ENCODE measurements at places on chromosomes 7 and 10.
A peak's percentile ranks its signal among the peaks of the same experiment; 100 is the strongest.

DNA sequence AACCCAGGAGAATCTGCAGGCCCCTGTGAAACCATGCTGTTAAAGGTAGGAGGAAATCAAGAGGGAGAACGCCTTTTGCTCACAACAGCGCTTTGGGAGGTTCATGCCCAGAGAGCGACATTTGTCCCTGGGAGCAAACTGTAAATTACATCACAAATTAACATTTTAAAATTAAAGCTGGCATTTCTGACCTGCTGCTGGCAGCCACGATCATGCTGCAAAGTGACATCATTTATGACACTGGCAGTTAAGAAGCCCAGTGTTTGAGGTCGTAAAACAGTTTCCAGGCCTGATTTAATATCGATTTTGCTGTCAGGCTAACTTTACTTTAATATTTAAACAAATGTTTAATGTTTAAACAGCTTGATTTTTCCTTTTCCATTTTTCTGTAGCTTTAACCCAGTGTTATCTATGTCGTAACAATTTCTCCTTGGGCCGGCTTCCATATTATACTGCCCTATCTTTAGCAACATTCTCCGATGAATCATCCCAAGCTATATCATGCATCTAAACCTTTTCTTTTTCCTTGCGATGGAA lies 86.5 kb upstream of the NPVF start:
- H3K27me3 ChIP-seq, result no peaks in the 10 kb centered on the region
- H3K27ac ChIP-seq, result no peak overlapping the region
- H3K36me3 ChIP-seq, result no peaks in the 10 kb centered on the region
- DNase-seq, result no peak
- H3K4me3 ChIP-seq, result no peak overlapping the region

DNA sequence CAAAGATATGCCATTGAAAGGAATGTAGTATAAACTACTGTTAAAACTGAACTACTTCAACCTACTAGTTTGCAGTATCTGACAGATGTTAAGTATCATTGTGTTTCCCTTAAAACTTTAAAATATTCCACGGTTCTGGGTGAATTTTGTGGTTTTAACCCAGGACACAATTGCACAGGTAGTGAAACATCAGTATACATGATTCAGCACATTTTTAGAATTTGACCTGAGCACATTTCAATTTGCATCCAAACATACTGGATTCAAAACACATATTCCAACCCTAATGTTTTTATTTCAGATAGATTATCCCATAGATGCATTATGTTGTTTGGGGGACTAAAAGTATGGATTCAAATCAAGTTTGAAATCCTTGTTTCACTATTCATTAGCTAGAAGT lies 129.9 kb upstream of the ZNF804B start:
- DNase-seq, result no peak
- no peak overlapping the region for H3K27ac ChIP-seq
- no peak overlapping the region for H3K4me3 ChIP-seq
- H3K27me3 ChIP-seq, result no peaks in the 10 kb centered on the region
- no peaks in the 10 kb centered on the region for H3K4me1 ChIP-seq
- H3K36me3 ChIP-seq, result no peaks in the 10 kb centered on the region

- H3K36me3 ChIP-seq, result no peaks in the 10 kb centered on the region
- H3K27me3 ChIP-seq, result peaks cover 2% of the 10 kb centered on the region
- H3K4me1 ChIP-seq, result peaks cover 6% of the 10 kb centered on the region
- no peak overlapping the region for H3K27ac ChIP-seq
Observed at GRCh38 chr7:151951672-151952338, 4.4 kb upstream of the GALNTL5 start.

DNA sequence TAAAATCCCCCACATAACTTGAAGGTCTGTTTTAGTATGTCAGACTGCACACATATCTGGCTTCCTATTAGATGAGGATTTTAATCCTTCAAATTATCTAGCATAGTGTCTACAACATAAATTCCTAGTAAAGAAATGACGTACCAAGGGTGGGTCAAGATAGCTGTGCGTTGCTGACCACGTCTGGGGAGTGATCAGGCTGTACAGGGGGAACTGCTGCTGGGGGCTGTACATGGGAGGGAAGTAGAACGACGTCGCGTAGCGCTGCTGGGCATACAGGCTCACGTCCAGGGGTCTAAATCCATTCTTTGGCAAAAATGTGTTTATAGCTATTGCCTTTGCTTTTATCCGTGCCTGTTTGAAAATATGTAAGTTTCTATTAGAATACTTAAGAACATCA lies 102.3 kb downstream of the LARP4B start:
- H3K36me3 ChIP-seq, result peaks cover 62% of the 10 kb centered on the region
- no peaks in the 10 kb centered on the region for H3K27me3 ChIP-seq
- H3K4me3 ChIP-seq, result no peak overlapping the region
- no peaks in the 10 kb centered on the region for H3K4me1 ChIP-seq
- H3K27ac ChIP-seq, result no peak overlapping the region

DNA sequence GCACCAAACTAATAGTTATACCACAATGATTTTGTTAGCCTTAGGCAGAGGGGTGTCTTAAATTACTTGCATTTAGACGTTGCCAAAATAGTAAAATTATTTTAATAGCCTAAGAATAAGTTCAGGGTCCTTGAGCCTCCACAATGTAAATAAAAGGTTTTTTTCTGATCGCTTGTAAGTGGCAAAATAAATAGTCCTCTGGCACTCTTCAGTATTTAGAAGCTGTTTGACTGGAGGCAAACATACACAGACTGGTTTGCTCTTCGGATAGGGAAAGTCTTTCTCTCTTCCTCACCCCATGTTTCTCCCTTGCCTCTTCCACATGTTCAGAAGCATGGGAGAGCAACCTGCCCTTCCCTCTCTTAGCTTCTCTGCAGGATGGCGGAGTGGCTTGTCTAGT lies 49.5 kb upstream of the FAM180A start:
- H3K27ac ChIP-seq, result no peak overlapping the region
- no peak overlapping the region for H3K4me3 ChIP-seq
- peaks cover 14% of the 10 kb centered on the region for H3K4me1 ChIP-seq
- H3K27me3 ChIP-seq, result no peaks in the 10 kb centered on the region

DNA sequence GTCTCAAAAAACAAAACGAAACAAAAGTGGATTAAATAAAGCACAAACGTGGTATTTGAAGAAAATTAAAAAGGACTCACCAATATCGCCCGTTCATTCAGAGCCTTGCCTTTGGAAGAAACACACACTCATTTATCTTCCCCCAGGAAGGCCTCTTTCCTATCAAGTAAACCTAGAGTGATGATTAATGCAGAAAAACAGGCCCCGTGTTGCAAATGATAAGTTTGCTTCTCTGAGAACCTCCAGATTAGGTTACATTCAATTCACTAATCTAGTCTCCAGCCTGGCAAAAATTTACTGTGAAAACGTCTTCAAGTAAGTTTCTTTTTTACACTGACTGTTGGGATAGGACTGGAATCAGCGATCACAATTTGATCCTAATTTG lies 78.0 kb upstream of the C1GALT1 start:
- H3K4me3 ChIP-seq, result no peak overlapping the region
- no peaks in the 10 kb centered on the region for H3K27me3 ChIP-seq
- H3K4me1 ChIP-seq, result peaks cover 7% of the 10 kb centered on the region
- H3K27ac ChIP-seq, result no peak overlapping the region
- DNase-seq, result no peak
- H3K36me3 ChIP-seq, result no peaks in the 10 kb centered on the region

- H3K4me1 ChIP-seq, result no peaks in the 10 kb centered on the region
- no peaks in the 10 kb centered on the region for H3K36me3 ChIP-seq
- no peak for DNase-seq
- no peak overlapping the region for H3K4me3 ChIP-seq
Observed at GRCh38 chr10:12484941-12485805, 135.8 kb downstream of the CAMK1D start.

GRCh38 chr7:140342727-140343514 lies 55.4 kb downstream of the SLC37A3 start:
- H3K4me1 ChIP-seq, result no peaks in the 10 kb centered on the region
- H3K36me3 ChIP-seq, result peaks cover 32% of the 10 kb centered on the region
- H3K4me3 ChIP-seq, result no peak overlapping the region
- no peak overlapping the region for H3K27ac ChIP-seq
- DNase-seq, result no peak

GRCh38 chr7:101173752-101174244 lies 6.3 kb downstream of the NAT16 start:
- peaks cover 24% of the 10 kb centered on the region for H3K27me3 ChIP-seq
- DNase-seq, result no peak
- no peak overlapping the region for H3K4me3 ChIP-seq
- no peaks in the 10 kb centered on the region for H3K36me3 ChIP-seq

DNA sequence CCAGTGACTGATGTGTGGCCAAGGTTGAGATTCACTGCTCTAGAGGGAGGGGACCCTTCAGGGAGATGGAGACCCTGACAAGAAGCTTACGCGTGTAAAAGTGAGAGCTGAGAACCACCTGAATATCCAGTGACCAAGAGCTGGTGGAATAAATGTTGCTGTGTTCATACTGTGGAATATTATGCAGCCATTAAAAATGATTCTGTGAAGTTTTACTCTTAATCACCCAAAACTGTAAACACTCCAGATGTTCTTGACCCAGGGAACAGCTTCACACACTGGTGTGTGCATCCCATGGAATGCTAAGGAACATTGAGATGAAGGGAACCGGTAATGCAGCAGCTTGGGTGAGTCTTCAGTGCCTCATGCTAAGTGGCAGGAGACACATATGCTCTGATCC lies 4.3 kb upstream of the POLM start:
- H3K4me1 ChIP-seq, result peaks cover 68% of the 10 kb centered on the region
- no peaks in the 10 kb centered on the region for H3K36me3 ChIP-seq
- no peak overlapping the region for H3K4me3 ChIP-seq
- H3K27ac ChIP-seq, result peak overlapping the region; percentile 79
- H3K27me3 ChIP-seq, result no peaks in the 10 kb centered on the region
- no peak for DNase-seq

DNA sequence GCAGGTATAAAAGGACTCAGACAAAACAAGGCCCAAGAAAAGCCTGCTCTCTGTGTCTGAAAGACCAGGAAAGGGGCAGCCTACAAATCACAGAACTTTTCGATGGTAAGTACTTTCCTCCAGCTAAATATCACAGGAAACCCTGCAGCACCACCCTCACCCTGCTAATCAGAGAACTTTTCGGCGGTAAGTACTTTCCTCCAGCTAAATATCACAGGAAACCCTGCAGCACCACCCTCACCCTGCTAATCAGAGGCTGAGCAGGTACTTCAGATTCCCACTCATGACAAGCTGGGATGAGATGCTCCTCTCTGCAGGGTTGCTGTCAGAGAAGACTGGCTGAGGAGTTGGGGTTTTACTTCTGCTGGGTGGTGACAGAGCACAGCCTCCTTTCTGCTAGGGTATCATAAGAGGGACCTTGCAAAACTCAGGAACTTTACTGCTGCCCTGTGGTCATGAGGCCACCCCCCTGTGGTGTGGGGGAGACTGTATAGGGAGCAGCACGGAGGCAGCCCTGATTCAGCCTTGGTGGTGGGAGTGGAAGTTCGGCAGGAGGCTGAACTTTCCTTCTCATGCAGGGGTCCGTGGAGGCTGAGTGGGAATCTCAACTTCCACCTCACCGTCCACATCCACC lies 7.2 kb downstream of the WDR37 start:
- peaks cover 22% of the 10 kb centered on the region for H3K4me1 ChIP-seq
- DNase-seq, result no peak
- no peaks in the 10 kb centered on the region for H3K36me3 ChIP-seq
- no peak overlapping the region for H3K27ac ChIP-seq
- H3K4me3 ChIP-seq, result no peak overlapping the region
- no peaks in the 10 kb centered on the region for H3K27me3 ChIP-seq

DNA sequence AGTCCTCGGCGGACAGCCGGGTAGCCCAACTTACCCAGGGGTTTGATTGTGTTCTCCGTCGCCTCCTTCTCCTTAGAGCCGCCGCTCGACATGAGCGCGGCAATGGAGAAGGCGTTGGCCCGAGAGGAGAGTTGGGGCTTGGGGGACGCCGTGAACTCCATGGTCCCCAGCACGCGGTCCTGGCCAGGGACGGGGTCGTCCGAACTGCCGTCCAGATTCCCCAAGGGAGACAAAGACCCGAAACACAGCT lies 515 bp downstream of the TBX20 start:
- DNase-seq, result no peak
- no peaks in the 10 kb centered on the region for H3K36me3 ChIP-seq
- H3K4me3 ChIP-seq, result no peak overlapping the region
- peaks cover 19% of the 10 kb centered on the region for H3K4me1 ChIP-seq
- no peak overlapping the region for H3K27ac ChIP-seq

DNA sequence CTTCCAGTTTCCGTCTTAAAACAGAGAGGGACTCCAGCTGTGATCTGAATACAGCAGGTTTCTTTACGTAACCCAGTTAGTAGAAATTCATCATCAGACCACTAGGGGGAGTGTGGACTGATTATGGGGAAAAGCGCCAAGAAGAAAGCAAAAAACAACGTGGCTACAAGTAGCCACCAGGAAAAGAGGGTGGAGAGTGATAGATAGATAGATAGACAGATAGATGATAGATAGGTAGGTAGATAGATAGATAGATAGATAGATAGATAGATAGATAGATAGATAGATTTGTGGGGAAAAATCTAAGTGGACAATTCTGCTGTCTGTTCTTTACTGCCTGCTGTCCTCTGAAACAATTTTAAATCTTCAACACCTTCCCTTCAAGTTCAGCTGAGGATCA lies 12.7 kb upstream of the AKR1B10 start:
- peaks cover 19% of the 10 kb centered on the region for H3K4me1 ChIP-seq
- H3K4me3 ChIP-seq, result no peak overlapping the region
- H3K36me3 ChIP-seq, result no peaks in the 10 kb centered on the region

DNA sequence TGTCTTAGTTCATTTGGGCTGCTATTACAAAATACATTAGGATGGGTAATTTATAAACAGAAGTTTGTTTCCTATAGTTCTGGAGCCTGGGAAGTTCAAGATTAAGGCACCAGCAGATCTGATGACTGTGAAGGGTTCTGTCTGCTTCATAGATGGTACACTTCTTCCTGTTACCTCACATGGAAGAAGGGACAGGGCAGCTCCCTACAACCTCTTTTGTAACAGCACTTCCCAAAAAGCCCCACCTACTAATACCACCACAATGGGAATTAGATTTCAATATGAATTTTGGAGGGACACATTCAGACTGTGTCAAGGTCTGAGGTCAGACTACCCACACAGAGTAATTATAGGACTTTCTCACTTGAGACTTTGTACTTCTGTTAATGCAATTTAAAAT lies 260.3 kb downstream of the ARHGAP12 start:
- H3K4me1 ChIP-seq, result peaks cover 15% of the 10 kb centered on the region
- DNase-seq, result no peak
- no peaks in the 10 kb centered on the region for H3K27me3 ChIP-seq
- peak overlapping the region; percentile 23 for H3K27ac ChIP-seq
- no peaks in the 10 kb centered on the region for H3K36me3 ChIP-seq

GRCh38 chr10:102461187-102462054 lies 10.1 kb upstream of the C10orf95 start:
- H3K4me1 ChIP-seq, result peaks cover 7% of the 10 kb centered on the region
- no peaks in the 10 kb centered on the region for H3K36me3 ChIP-seq
- peak overlapping the region; percentile 47 for H3K4me3 ChIP-seq
- DNase-seq, result no peak

DNA sequence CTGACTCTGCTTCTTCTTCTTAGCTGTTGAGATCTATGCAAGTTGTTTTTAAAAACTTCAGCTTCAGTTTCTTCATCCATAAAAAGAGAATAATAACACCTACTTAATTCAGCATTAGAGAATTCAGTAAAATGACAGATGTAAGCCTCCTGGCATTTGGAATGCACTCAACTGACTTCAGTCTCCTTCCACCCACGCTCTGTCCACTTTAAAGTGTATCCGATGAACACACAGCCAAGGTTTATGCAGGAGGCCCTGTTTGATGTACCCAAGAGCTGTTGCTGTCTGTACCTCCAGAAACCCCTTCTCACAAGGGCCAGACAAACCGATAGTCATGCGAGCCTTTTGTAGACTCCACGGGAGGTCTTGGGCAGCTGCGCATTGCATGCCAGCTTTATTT lies 27.1 kb upstream of the SLC35B4 start:
- no peaks in the 10 kb centered on the region for H3K36me3 ChIP-seq
- no peaks in the 10 kb centered on the region for H3K27me3 ChIP-seq
- H3K27ac ChIP-seq, result no peak overlapping the region
- no peaks in the 10 kb centered on the region for H3K4me1 ChIP-seq

- H3K27me3 ChIP-seq, result no peaks in the 10 kb centered on the region
- DNase-seq, result no peak
- H3K4me1 ChIP-seq, result no peaks in the 10 kb centered on the region
- no peaks in the 10 kb centered on the region for H3K36me3 ChIP-seq
Observed at GRCh38 chr7:125412890-125413665, 483.5 kb upstream of the POT1 start.

All from vagina (tissue), 2 donors.